Urinary bladder (tissue), 4 donors: ENCODE measurements at places on chromosomes 3 and 15. TPM values are rescaled to one million over a fixed set of nuclear protein-coding genes. Genes with fewer than 3 reads are reported as not detected.

DNA sequence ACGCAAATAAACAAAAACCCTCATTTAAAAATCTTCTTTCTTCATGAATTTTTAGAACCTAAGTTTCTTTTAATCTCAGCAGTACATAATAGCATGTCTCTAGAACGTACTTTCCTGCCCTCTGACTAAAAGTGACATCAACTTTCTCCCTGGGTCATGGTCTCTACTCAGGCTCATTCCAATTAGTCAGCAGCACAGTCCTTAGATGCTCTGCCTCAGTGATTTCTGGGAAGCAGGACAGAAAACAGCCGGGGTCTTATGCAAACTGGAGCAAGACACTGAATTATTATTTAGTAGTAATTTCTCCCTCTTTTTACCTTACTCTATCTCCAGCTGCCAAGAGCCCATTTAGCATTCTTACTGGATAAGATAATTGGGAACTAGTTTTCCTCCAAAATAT is 365.2 kb downstream of the TUSC7 start:
- no peak for DNase-seq

DNA sequence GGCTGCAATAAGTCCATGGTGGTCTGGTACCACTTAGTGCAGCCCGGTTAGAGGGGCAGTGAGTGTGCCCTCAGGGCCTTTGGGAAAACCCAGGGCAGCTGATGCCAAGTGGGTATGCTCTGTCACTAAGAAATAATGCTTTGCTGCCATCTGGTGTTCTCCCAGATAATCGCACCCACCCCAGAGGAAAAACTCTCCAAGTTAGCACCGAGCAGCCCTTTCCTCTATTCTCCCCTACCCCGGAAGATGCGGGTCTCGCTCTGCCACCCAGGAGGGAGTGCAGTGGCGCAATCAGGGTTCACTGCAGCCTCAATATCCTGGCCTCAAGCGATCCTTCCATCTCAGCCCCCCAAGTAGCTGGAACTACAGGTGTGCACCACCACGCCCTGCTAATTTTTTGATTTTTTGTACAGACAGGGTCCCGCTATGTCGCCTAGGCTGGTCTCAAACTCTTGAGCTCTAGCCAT is 21.3 kb upstream of the DAPK2 start:
- no peak for DNase-seq

Gene ISLR2
- polyA plus RNA-seq = 2.0 TPM

- no peak for DNase-seq
Measured at GRCh38 chr3:69092030-69092516, 7.3 kb downstream of the ARL6IP5 start.

GRCh38 chr3:12973827-12974226 is 99.4 kb downstream of the IQSEC1 start:
- DNase-seq = no peak

Gene BOC
- polyA plus RNA-seq = 73.3 TPM

Gene GCHFR
- 28.7 TPM for polyA plus RNA-seq

DNA sequence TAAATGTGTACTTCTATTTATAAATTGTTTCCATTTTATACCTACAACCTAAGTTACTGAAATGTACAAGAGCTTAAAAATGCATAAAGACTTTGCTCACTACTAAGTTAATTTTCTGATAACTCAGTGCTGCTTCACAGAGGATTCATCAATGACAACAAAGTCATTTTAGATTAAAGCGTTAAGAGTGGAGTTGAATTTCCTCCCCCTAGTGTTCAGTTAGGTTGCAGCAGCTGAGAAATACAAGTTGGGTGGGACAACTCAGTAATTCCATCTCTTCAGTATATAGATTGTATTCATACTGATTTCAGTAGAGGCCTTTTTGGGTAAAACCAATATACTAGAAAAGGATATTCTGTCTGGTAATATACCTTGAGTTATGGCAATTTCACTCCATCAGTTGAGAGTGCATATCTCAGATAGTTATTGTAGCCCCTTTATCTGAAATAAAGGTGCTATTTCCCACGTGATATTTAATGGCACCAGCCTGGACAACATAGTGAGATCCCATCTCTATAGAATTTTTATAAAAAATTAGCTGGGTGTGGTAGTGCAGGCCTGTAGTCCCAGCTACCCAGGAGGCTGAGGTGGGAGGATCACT is 6.9 kb upstream of the RPL35A start:
- no peak for DNase-seq

GRCh38 chr15:41285285-41285684 is 47.1 kb downstream of the OIP5 start:
- no peak for DNase-seq

GRCh38 chr15:49619226-49619625 is 1.4 kb downstream of the FAM227B start:
- DNase-seq = no peak
